Foreskin keratinocyte (primary cell): ENCODE measurements at places on chromosomes 3 and 15. TPM values are rescaled to one million over a fixed set of nuclear protein-coding genes. Genes with fewer than 3 reads are reported as not detected.

- DNase-seq, result peak; percentile 99
These were observed 17.8 kb downstream of the RUBCN start for GRCh38 chr3:197718891-197719290.

DNA sequence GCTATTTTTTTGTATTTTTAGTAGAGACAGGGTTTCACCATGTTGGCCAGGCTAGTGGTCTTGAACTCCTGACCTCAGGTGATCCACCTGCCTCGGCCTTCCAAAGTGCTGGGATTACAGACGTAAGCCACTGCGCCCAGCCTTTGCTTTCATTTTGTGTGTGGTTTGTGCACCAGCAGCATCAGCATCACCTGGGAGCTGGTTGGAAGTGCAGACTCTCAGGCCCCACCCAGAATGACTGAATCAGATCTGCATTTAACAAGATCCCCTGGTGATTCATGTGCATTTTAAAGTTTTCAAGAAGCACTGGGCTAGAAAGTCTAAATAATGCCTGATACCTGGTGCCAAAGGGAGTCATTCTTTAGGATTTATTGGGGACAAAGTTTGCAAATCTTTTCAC, 73.4 kb upstream of the BNIP2 start:
- peak; percentile 22 for DNase-seq

- no peak for DNase-seq
These were observed 602 bp downstream of the TRIM71 start for GRCh38 chr3:32818229-32818969.

- no peak for DNase-seq
These were observed 251.0 kb upstream of the MCTP2 start for GRCh38 chr15:93980261-93980911.

- DNase-seq, result no peak
These were observed 99.6 kb downstream of the MITF start for GRCh38 chr3:69838696-69839515.

DNA sequence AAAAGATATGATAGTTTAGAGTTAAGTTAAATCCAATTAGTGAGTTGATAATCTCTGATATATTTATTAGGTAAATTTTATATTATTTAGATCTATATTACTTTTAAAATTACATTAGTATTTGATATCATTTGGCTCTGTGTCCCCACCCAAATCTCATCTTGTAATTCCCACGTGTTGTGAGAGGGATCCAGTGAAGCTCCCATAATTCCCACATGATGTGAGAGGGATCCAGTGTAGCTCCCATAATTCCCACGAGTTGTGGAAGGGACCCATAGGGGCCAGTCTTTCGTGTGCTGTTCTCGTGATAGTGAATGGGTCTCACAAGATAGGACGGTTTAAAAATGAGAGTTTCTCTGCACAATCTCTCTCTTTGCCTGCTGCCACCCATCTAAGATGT, 1183.6 kb downstream of the NSUN3 start:
- DNase-seq, result no peak

- DNase-seq, result no peak
These were observed 384.5 kb upstream of the IL12A start for GRCh38 chr3:159604151-159604581.

GRCh38 chr15:40279437-40280141, 3.3 kb downstream of the ANKRD63 start:
- DNase-seq, result peak; percentile 26

DNA sequence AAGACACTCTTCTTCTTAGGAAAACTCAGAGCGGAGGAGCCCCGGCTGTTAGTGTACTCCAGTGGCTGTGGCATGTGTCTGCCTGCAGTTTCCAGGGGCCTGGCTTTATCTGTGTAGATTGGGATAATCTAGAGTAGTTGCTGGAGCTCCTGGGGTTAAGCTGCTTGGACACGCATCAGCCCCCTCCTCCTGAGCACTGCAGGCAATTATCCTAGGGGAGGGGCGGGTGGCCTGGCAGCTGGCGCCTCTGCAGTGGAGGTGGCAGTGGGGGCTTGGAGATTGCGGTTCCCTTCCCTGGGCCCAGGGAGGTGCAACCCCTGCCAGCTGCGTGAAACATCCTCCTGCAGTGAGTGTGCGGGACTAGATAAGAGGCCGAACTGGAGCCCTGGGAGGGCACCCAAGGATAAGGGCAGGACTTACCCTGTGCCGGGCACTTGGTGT, 68.2 kb downstream of the EFCAB12 start:
- no peak for DNase-seq

The DYNC1LI1 gene
- 21.1 and 26.6 TPM in 2 replicates for polyA plus RNA-seq

The TM4SF18 gene
- not detected in 2 replicates for polyA plus RNA-seq

The FAM219B gene
- 22.5 and 22.6 TPM in 2 replicates for polyA plus RNA-seq

The C3orf22 gene
- polyA plus RNA-seq, result not detected in 2 replicates

The GOLGA6L4 gene
- 0.57 and 0.66 TPM in 2 replicates for polyA plus RNA-seq

The SOX14 gene
- not detected in 2 replicates for polyA plus RNA-seq

The CHST2 gene
- polyA plus RNA-seq, result 3.8 and 4.3 TPM in 2 replicates

The ITIH3 gene
- polyA plus RNA-seq, result not detected in 2 replicates

The FGD5 gene
- not detected in 2 replicates for polyA plus RNA-seq

The TF gene
- polyA plus RNA-seq, result under 0.01 TPM in 1 of 2 replicates, not detected in the other
